ENCODE measurements at places on chromosomes 6 and 20.
A peak's percentile ranks its signal among the peaks of the same experiment; 100 is the strongest.

GRCh38 chr6:106373502-106374239, 13.2 kb downstream of the CRYBG1 start:
- H3K4me3 ChIP-seq: no peak overlapping the region
- DNase-seq: no peak
- H3K27me3 ChIP-seq: no peaks in the 10 kb centered on the region

- H3K27me3 ChIP-seq: no peaks in the 10 kb centered on the region
- H3K4me1 ChIP-seq: no peaks in the 10 kb centered on the region
- H3K4me3 ChIP-seq: no peak overlapping the region
Measured at GRCh38 chr20:21237956-21238799, 65.0 kb upstream of the XRN2 start.

- no peak overlapping the region for H3K27ac ChIP-seq
- DNase-seq: no peak
- no peaks in the 10 kb centered on the region for H3K36me3 ChIP-seq
- peaks cover 5% of the 10 kb centered on the region for H3K4me1 ChIP-seq
- H3K4me3 ChIP-seq: no peak overlapping the region
Measured at GRCh38 chr6:166670013-166670412, 43.0 kb upstream of the RPS6KA2 start.

DNA sequence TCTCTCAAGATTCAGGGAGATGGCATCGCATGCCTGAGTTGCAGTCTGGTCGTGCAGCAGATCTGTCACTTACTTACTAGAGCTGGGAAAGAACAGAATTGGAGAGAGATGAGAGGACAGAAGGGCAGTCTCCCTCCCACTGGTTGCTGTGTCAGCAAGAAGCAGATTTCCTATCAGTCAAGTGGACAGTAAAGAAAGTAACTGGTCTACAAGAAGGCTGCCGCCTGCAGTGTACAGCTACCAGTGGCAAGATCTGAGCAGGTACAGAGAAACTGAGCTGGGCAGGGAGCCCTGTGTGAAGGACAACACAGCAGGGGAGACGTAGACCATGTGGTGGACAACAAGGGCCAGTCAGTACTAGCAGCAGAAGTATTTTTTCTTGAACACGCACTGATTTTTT, 49.5 kb upstream of the PCSK2 start:
- H3K27ac ChIP-seq: no peak overlapping the region
- DNase-seq: no peak
- H3K4me1 ChIP-seq: no peaks in the 10 kb centered on the region
- H3K4me3 ChIP-seq: no peak overlapping the region

DNA sequence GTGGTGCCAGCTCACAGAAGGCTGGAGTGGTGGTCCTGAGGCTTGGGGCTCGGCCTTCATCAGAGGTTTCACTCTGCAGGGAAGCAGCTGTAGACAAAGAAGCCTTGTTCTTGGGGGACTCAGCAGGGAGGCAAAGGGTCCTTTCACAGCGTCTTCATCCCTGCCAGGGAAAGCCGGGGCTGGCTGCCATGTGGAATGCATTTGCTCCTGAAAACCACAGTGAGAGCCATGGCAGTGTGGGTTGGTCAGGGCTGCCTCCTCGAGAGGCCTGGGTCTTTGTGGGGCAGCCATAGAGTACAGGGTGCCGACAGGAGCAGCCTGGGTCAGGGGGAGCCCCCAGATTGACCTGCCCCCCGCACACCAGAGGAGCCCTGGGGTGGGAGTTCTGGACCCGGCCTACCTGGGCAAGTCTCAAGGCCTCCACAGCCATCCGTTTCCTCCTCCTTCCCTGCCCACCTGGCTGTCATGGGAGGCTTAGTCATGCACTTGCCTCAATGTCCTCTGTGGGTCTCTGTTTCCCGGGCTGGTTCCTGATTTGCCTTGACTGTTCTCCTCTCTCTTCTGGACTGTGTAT, 144.0 kb downstream of the CDC5L start:
- no peak overlapping the region for H3K4me3 ChIP-seq
- no peak overlapping the region for H3K27ac ChIP-seq
- no peak for DNase-seq
- no peaks in the 10 kb centered on the region for H3K36me3 ChIP-seq

- H3K4me1 ChIP-seq: no peaks in the 10 kb centered on the region
- H3K4me3 ChIP-seq: no peak overlapping the region
- H3K36me3 ChIP-seq: no peaks in the 10 kb centered on the region
- no peak for DNase-seq
Measured at GRCh38 chr6:156647140-156647784, 129.9 kb upstream of the ARID1B start.

- peaks cover 3% of the 10 kb centered on the region for H3K27me3 ChIP-seq
- H3K36me3 ChIP-seq: no peaks in the 10 kb centered on the region
- H3K27ac ChIP-seq: no peak overlapping the region
- H3K4me1 ChIP-seq: no peaks in the 10 kb centered on the region
Measured at GRCh38 chr6:139003751-139004150, 15.7 kb upstream of the REPS1 start.

DNA sequence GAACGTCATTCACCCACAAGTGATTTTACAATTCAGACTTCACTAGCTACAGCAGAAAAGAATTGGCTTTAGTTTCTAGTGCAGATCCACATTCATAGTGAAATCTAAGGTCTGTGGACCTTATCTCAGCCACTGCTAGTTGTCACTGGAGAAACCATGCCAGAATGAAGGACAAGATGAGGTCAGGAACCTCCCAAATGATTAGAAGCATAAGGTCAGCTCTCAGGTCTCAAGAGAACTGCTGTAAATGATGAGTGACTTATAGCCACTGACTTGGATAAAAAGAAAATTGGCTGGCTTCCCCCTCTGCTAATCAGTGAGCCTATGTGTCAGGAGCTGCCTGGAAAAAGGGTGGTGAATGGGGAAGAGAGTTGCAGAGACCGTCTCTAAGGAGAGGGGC, 265.3 kb upstream of the BMP2 start:
- H3K4me1 ChIP-seq: no peaks in the 10 kb centered on the region
- H3K27ac ChIP-seq: no peak overlapping the region
- DNase-seq: no peak
- no peaks in the 10 kb centered on the region for H3K36me3 ChIP-seq
- no peaks in the 10 kb centered on the region for H3K27me3 ChIP-seq

GRCh38 chr20:64077094-64077493, 2.2 kb downstream of the RGS19 start:
- DNase-seq: no peak
- no peak overlapping the region for H3K4me3 ChIP-seq
- H3K36me3 ChIP-seq: no peaks in the 10 kb centered on the region
- no peaks in the 10 kb centered on the region for H3K4me1 ChIP-seq
- H3K27ac ChIP-seq: no peak overlapping the region

DNA sequence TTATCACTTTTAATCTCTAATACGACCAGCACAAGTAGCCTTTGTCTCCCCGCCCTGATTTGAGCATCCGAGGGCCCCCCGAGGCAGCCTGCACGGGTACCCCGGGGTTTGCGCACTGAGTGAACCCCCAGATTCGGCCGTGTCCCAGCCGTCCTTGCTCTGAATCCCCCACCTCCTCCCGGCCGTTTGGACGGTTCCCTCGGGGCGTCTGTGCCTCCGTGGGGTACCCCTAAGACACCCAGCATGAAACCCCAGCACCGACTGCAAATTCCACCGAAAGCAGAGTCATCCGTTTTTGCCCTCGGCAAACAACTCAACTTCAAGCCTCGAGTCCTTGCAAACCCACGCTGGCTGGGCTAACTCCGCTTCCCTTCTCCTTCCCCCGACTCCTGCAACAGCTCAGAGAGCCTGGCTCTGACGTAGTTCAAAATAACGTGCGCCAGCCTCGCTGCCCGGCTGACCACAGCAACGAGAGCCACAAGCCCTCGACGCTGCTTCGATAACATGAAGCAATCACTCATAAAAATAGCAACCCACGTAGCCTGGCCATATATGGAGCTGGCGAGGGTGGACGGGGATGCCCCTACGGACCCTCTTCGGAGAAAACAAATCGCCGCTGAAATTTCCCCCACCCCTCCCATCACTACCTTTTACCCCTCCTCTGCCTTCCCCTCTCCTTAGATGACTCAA, 764 bp upstream of the SNAP25 start:
- H3K4me3 ChIP-seq: peak overlapping the region; percentile 39
- peak; percentile 88 for DNase-seq
- no peaks in the 10 kb centered on the region for H3K4me1 ChIP-seq
- H3K36me3 ChIP-seq: no peaks in the 10 kb centered on the region
- H3K27me3 ChIP-seq: peaks cover 2% of the 10 kb centered on the region

DNA sequence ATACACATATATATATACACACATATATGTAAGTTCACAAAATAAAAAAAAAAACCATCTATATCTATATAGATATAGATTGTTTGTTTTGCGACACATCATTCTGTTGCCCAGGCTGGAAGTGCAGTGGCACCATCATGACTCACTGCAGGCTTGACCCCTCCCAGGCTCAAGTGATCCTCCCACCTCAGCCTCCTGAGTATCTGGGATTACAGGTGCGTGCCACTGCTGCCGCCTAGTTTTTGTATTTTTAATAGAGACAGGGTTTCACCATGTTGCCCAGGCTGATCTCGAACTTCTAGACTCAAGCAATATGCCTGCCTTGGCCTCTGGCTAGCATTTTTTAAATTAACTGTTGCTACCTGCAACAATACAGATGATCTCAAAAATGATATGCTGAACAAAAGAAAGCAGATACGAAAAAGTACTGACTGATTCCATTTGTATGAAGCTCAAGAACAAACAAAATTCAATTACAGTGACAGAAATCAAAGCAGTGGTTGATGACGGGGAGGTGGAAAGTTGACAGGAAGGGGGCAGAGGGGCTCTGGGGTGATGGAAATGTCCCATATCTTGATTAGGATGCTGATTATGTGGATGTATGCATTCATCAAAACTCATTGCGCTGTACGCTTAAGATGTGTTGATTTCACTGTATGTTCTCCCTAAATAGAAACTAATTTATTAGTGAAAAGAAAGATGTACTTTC, 49.6 kb downstream of the ATXN1 start:
- H3K4me1 ChIP-seq: no peaks in the 10 kb centered on the region
- DNase-seq: no peak
- no peaks in the 10 kb centered on the region for H3K27me3 ChIP-seq
- no peak overlapping the region for H3K4me3 ChIP-seq

- H3K4me1 ChIP-seq: no peaks in the 10 kb centered on the region
- H3K36me3 ChIP-seq: no peaks in the 10 kb centered on the region
- no peaks in the 10 kb centered on the region for H3K27me3 ChIP-seq
- H3K27ac ChIP-seq: no peak overlapping the region
- no peak for DNase-seq
- H3K4me3 ChIP-seq: no peak overlapping the region
Measured at GRCh38 chr20:8834851-8835250, 234.0 kb upstream of the PLCB4 start.

GRCh38 chr6:154894902-154895301, 100.2 kb upstream of the TIAM2 start:
- no peaks in the 10 kb centered on the region for H3K36me3 ChIP-seq
- no peaks in the 10 kb centered on the region for H3K27me3 ChIP-seq
- H3K27ac ChIP-seq: no peak overlapping the region
- no peak overlapping the region for H3K4me3 ChIP-seq
- peaks cover 1% of the 10 kb centered on the region for H3K4me1 ChIP-seq

DNA sequence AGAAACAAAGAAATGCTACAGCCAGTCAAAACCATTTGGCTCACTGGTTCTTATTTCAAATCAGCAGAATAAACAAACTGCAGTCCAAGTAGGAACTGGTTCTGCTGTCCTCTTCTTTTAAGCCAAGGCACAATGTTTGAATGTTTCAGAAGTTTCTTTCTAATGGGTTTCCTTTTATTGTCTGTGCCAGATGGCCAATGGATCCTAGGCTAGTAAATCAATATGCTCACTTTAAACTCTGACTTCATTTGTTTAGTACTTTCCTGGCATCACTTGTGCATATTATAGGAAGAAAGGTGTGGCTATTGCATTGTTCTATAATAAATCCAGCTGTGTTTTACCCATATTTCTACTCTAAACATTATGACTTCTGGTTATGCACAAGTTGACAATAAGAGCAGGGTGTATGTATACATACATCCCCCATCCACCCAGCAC, 99.7 kb upstream of the PLCB4 start:
- no peak overlapping the region for H3K27ac ChIP-seq
- DNase-seq: no peak
- no peaks in the 10 kb centered on the region for H3K36me3 ChIP-seq
- no peak overlapping the region for H3K4me3 ChIP-seq
- no peaks in the 10 kb centered on the region for H3K4me1 ChIP-seq

DNA sequence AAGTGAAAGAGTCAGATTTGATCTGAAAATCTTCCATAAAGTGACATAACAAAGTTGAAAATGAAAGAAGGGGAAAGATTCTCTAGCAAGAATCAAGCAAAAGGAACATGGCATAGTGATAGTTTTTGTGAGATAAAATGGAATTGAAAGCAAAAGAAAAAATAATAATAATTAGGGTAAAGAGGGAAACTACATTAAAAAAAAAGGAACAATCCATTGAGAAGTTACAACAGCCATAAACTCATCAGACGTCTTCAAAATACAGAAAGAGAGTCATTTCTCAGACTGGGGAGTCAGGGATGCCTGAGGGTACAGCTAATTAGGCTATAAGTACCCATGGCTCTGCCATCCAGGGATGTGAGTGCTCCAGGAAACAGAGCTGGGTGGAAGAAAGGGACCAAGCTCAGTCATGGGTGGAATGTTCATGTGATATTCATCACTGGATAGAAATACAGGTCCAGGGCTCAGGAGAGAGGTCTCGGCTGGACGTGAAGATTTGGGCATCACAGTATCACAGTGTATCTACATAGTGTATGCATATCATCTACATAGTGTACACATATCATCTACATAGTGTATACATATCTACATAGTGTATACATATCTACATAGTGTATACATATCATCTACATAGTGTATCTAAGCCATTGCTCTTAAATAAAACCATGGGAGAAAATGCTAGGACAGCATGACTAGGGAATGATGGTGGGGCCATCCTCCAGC, 29.4 kb downstream of the DUSP22 start:
- H3K27ac ChIP-seq: no peak overlapping the region
- H3K4me3 ChIP-seq: no peak overlapping the region

DNA sequence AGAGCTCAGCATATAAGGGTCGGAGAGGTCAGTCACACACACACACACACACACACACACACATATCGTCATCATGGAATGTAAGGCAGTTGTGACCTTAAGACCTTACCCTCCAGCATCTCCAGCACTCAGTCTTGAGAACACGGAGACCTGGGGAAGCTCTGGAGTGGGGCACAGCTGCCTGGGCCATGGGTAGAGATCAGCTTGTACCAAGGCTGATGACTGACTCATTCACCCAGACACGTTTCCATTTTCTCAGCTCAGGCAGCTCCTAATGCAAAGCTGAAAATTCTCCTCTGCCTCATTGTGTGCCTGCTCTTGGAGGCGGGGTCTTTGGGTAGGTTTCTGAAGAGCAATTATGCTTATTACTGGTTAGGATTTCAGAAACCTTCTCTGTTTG, 38.3 kb upstream of the PDYN start:
- peak; percentile 31 for DNase-seq
- no peak overlapping the region for H3K4me3 ChIP-seq
- H3K4me1 ChIP-seq: no peaks in the 10 kb centered on the region
- no peaks in the 10 kb centered on the region for H3K27me3 ChIP-seq

- H3K36me3 ChIP-seq: no peaks in the 10 kb centered on the region
- H3K27me3 ChIP-seq: no peaks in the 10 kb centered on the region
- peaks cover 8% of the 10 kb centered on the region for H3K4me1 ChIP-seq
- H3K4me3 ChIP-seq: peak overlapping the region; percentile 34
Measured at GRCh38 chr20:62066339-62066982, 780 bp upstream of the TAF4 start.

GRCh38 chr6:45500924-45501816, 123.4 kb upstream of the SUPT3H start:
- peak; percentile 91 for DNase-seq
- H3K36me3 ChIP-seq: no peaks in the 10 kb centered on the region
- no peak overlapping the region for H3K4me3 ChIP-seq
- no peaks in the 10 kb centered on the region for H3K27me3 ChIP-seq

Data from mesendoderm (in vitro differentiated cells).